ENCODE measurements at places on chromosomes 12 and 14.

GRCh38 chr12:87381742-87382141, 647.5 kb downstream of the C12orf50 start:
- DNase-seq, result no peak

DNA sequence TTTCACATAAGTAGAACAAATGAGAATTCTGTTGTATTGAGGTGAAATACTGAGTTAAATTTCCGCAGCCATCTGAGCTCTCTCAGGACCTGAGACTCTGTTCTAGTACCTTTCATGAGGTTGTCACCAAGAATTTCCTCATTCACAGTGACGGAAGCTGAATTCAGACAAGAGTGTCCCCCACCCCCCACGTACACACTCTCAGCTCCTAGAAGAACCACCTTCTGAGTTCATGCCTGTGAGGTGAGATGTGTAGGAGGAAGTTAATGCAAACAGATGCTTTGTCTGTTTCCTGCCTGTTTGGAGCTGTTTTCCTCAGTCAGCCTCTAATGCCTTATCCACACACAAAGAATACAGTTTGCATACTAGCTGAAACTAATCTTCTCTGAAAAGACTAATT, 18.2 kb downstream of the BICDL1 start:
- DNase-seq, result no peak

- DNase-seq, result no peak
Observed at GRCh38 chr14:34404416-34404815, 57.6 kb downstream of the SPTSSA start.

GRCh38 chr12:66065641-66066136, 64.9 kb downstream of the LLPH start:
- no peak for DNase-seq

DNA sequence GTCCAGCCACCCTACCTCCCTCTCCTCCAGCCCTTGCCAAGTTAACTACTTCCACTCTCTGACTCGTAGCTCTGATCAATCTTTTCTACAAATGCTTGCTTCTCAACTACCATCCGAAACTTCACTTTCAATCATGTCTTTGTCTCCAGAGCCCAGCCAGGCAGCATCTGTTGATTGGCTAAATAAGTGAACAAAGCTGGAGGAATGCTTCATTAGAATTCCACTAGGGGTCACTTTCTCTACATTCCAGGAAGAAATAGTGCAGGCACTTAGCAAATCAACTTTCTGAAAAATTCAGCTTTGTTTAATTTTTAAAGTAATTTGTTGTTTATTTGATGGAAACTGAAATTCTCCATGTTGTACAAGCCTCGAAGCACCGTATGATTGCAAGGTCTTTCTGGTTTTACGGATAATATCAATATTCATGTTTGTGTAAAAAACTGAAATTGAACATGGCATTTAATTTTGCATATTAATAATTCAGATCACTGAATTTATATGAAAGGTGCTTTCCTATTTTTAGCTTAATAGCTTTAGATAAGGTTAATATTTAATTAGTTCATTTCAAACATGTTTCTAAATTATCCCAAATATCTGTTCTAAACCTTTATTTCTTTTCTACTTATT, 32.4 kb upstream of the HELB start:
- peak; percentile 40 for DNase-seq

- no peak for DNase-seq
Observed at GRCh38 chr12:131281016-131281415, 327.3 kb downstream of the ADGRD1 start.

DNA sequence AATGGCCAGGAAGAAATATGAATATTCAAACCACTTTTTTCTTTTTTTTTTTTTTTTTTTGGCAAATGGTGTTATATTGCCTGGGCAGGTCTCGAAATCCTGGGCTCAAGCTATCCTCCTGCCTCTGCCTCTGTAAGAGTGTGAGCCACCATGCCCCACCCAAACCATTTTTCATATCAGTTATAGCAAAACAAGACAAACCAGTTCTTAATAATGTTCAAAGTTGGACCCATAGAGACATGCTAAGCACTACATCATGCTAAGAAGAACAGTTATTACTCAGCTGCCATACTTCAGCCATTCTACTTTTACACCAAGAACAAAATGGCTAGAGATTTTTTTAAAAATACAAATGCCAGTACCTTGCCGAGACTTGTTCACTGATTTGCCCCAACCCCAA, 25.5 kb downstream of the EIF2S1 start:
- no peak for DNase-seq

GRCh38 chr12:111239235-111239634, 129.7 kb downstream of the PHETA1 start:
- no peak for DNase-seq

- DNase-seq, result no peak
Observed at GRCh38 chr12:50985322-50985721, 33.0 kb downstream of the HIGD1C start.

DNA sequence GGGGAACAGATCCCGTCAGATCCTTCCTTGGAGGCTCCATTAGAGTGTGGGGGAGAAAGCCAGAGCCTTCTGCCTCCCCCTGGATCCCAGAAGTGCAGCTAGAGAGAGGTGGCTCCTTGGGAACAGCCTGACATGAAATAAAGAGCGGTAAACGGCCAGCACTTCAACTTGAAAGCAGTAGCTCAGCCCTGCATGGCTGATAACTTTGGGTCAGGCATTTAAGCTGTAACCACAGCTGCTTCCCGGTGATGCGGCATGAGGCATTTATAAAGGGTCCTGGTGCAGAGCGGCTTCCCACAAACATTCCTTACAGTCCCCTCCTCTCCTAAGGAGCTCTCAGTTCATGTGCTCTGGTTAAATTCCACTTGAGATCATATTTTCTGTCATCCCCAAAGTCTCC, 960.3 kb downstream of the VRK1 start:
- no peak for DNase-seq

GRCh38 chr14:94332063-94332583, 9.0 kb upstream of the SERPINA6 start:
- no peak for DNase-seq

DNA sequence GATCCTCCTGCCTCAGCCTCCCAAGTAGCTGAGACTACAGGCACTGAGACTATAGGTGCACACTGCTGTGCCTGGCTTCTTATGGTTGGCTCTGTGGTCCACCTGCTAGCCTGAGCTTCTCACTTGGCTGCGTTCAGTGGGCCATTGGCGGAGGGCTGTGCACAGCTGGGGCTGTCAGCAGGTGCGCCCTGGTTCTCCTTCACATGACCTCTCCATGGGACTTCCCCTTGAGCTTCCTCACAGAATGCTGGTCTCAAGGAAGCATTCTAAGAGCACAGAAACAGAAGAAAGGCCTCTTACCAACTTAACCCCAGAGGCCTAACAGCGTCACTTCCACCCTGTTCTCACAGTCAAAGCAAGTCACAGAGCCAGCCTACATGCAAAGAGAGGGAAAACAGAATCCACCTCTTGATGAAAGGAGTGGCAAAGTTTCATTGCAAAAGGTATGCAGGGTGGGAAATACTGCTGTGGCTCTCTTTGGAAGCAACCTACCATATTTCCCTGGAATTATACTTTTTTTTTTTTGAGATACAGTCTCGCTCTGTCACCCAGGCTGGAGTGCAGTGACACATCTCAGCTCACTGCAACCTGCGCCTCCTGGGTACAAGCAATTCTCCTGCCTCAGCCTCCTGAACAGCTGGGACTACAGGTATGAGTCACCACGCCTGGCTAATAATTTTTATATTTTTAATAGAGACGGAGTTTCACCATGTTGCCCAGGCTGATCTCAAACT, 9.3 kb downstream of the RILPL2 start:
- DNase-seq, result no peak

DNA sequence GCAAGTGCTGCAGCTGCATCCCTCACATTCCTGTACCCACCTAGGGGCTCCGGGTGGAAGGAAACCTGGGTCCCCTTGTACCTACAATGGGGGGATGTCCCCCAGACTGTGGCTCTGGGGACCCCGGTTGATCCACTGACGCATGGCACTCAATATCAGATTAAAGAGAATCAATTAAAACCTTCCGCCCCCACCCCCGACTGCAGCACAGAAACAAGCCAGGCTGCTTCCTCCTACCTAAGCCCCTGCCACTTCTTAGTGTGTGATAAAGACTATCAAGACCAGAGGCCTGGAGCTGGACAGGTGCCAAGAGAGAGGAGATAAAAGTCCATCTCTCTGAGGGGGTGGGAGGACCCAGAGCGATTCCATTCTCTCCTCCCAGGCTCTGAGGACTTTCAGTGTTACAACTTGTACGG, 28.2 kb upstream of the RPLP0 start:
- DNase-seq, result no peak

DNA sequence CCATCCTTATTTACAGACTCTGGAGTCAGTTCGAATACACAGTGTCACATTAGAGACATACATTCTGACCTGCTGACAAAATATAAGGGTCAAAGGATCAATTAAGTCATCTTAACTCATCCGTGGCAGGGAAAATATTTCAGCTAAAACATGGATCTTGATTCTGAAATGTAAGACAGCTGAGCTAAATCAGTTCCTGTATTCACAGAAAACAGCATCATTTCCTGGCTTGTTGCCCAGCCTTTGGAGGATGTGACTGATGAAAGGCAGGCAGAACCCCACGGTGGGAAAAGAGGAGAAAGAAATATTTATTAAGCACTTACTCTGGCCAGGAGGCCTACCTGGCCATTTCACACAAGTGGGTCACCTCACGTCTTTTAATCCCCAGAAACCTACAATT, 101.9 kb downstream of the GAS2L3 start:
- DNase-seq, result peak; percentile 11

- DNase-seq, result peak; percentile 77
Observed at GRCh38 chr12:45215419-45216229, at the start of gene ANO6. ANO6 (plus strand) TSS chr12:45216095; CDS start chr12:45216322, 227 bp downstream.

DNA sequence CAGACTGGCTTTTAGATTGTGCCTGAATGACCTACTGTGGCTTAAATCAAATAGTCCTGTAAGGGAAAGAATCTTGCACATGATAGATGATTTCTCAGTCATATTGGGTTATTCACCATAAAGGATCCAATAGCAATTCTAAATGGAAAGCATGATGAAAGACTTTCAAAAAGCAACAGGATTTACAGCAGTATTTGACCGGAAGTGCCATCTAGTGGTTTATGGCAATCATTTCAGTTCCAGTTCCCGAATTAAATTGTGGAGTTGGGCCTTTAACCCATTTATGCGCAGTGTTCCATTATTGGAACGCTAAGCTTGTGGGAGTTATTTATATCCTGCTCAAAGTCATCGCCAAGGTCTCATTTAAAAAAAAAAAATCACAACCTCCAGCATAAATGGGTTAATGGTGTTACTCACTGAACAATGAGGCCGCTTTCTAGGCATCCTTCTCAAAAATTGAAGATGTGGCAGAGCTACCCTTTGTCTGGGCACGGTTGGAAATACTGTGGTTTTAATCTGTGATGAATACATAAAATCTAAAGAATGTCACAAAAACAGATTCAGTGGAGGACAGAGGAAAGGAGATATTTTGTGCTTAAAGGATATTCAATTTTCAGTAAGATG, 60.8 kb upstream of the REP15 start:
- DNase-seq, result peak; percentile 74

DNA sequence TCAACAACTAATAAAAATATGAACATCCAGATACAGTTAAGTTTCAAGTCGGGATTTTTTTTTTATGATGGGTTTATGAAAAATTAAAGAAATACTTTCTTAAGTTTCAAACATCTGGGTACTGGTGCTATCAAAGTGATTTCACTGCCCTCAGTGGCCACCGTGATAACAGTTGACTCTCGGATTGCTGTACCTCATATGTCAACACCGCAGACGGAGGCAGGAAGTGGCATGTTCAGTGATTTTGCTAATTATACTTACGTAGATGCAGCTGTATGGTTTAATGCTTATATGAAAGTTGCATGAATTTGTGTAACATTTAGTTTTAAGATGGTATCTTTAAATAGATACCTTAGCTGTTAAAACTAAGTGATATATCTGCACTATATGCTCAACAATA, 20.8 kb upstream of the FBLN5 start:
- no peak for DNase-seq

GRCh38 chr12:33670284-33670683, 230.7 kb upstream of the SYT10 start:
- no peak for DNase-seq

GRCh38 chr14:61525293-61526011, 169.9 kb upstream of the HIF1A start:
- peak; percentile 93 for DNase-seq

- DNase-seq, result no peak
Observed at GRCh38 chr12:47158792-47159191, 79.0 kb upstream of the AMIGO2 start.

DNA sequence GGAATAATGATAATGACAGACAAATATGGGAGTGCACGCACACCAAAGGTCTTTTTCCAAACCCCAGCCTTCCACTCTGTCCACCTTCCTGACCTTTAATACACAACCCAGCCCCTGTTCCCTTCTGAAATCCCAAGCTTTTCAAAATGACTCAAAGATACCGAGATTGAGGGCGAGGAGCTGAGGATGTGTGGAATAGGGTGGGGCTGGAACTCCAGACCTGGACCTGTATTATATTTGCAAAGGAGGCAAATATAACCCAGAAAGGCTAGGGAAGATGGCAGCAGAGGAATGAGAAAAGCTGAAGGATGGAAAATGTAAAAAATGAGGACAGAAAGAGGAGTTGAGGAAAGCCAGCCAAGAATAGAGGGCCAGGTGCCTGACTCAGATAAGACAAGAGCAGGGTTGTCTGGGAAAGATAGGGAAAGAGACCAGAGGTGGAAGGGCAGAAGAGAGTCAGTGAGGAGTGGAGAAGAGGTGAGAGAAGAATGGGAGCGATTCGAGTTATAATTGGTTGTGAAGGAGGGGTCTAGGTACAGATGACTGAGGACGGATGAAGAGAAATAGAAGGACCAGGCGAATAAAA, 1.0 kb upstream of the PTMS start:
- no peak for DNase-seq

- no peak for DNase-seq
Observed at GRCh38 chr14:23896609-23897153, 56.9 kb upstream of the DHRS4 start.

GRCh38 chr12:155006-155405, 59.0 kb downstream of the SLC6A12 start:
- no peak for DNase-seq

DNA sequence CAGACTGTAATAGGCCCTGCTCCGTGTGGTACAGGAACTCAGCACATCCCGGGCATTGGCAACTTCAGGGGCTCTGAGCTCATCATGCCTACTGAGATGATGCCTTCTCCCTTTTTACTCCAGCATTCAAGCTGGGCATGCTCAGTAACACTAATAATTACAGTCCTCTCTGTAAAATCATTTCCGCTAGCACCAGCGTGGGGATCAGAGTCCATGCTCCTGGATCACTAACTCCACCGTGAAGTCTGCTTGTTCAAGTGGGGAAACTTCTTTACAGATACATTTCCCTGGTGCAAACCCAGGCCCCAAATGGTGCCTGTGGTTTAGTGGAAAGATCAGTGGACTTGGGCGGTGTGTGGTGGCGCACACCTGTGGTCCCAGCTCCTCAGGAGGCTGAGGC, 16.7 kb downstream of the CLSTN3 start:
- no peak for DNase-seq

- DNase-seq, result no peak
Observed at GRCh38 chr12:76876696-76877229, 2.1 kb downstream of the CSRP2 start.

DNA sequence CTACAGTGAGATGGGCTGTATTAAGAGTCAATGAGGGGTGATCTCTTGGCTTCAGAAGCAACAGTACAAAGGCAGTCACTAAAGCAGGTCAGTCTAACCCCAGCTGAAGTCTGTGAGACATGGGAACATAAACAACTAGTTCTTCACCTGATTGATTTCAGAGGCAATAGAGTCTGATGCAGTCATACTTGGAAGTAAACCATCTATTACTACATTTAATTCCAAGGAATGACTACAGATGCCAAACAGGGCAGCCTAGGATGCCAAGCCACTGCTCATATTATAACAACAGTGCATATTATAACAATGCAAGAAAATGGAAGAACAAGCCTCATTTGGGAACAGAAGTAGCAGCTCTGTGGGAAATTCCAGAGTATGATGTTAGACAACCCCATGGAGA, 35.8 kb downstream of the GRIN2B start:
- no peak for DNase-seq

Measured in HTR-8/SVneo (cell line).